NCI-H2029 (cell line): ENCODE measurements at places on chromosomes 13 and 19.

DNA sequence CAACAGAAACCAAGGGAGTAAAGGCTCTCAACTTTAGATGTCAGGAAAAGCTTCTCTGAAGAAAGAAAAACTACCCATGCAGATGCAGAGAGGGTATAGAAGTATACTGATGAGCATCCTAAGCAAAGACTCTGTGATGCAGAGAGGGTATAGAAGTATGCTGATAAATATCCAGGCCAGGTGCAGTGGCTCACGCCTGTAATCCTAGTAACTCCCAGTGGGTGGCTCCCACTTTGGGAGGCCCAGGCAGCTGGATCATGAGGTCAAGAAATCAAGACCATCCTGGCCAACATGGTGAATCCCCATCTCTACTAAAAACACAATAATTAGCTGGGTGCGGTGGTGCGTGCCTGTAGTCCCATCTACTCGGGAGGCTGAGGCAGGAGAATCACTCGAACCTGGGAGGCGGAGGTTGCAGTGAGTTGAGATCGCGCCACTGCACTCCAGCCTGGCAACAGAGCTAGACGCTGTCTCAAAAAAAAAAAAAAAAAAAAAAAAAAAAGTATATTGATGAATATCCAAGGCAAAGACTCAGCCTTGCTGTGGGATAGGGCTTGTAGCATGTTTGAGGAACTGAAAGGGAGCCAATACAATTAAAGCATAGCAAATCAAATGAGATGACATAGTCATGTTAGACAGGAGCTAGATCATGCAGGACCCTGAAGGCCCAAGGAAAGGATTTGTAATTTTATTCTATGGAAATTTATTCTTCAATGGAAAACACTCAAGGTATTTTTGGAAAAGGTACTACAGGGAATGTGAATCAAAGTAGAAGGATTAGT lies 14.9 kb downstream of the UBL3 start:
- no peak for DNase-seq

DNA sequence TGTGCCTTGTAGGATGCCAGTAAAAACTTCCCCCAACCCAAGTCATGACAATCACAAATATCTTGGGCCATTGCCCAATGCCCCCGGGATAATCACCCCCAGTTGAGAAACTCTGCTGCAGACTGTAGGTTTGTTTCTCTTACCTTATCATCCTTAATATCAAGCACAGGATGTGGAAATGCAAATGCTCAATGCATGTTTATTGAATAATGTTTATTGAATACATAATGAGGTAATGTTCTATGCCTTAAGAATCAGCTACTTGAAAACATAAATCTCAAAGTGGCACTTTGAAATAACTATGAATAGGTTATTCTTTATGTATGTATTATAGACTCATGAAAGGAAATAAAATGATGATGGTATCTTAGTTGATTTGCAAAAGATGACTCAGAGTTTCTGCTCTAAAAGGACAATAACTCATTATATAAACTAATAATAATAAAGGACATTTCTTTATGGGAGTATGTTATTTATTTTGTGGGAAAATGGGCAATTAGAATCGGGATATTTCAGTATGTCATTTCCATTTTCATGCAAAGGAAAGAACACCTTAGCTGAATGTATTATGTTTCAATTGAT lies 414.2 kb downstream of the EFNB2 start:
- no peak for DNase-seq

DNA sequence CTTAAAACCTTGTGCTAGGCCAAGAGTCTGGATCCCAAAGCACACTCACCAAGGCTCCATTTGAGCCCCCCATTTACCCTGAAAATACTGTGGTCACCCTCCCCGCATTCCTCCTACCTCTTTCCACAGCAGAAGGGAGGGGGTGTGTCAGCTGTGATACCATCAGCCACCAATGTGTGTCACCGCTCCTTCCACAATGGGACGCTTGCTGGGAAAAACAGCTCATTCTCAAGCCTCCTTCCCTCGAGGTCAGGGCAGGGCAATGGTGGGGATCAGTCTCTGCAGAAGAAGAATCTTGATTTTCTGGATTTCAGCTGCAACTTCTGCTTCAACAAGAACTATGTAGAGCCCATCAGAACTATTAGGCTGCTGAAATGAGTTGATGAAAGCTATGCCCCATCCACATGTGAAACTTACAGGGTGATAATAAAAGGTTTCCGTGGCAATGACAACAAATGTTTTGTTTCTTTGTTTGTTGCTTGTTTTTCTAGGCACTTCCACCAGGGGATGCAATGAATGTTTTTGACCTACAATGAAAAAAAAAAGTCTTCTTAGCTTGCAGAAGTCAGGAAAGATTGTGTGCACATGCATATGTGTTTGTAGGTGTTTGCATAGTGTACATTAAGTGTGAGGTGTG lies 26.4 kb upstream of the ZNF507 start:
- DNase-seq, result no peak

DNA sequence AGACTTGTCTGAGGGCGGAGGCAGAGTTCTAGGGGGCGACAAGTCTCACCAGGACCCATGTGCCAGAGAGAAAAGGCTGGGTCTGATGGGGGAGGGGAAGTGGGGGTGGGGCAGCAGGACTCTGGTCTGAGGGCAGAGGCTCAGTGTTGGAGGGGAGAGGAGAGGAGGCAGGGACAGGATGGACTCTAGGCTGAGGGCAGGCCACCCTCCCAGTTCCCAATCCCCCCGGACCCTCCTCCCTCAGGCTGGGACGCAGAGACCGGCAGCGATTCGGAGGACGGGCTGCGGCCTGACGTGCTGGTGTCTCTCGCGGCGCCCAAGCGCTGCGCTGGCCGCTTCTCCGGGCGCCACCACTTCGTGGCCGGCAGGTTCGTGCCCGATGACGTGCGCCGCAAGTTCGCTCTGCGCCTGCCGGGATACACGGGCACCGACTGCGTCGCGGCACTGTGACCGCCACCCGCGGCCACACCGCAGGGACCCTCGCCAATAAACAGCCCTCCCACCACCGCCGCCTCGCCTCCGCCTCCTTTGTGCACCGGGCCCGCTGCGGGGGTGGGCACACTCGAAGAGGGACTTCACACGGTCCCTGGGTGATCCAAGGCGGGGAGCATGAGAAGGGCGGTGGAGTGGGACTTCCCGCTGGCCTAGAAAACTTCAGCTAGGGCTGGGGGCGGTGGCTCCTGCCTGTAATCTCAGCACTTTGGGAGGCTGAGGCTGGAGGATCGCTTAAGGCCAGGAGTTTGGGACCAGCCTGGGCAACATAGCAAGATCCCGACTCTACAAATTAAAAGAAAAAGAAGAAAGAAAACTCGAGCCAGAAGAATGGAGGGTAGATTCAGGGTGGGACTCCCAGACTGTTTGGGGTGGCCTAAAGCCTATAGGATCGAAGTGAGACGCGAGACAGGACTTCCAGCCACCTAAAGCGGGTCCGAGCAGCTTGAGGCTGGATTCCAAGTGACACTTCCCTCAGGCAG lies 703 bp upstream of the CILP2 start:
- no peak for DNase-seq

DNA sequence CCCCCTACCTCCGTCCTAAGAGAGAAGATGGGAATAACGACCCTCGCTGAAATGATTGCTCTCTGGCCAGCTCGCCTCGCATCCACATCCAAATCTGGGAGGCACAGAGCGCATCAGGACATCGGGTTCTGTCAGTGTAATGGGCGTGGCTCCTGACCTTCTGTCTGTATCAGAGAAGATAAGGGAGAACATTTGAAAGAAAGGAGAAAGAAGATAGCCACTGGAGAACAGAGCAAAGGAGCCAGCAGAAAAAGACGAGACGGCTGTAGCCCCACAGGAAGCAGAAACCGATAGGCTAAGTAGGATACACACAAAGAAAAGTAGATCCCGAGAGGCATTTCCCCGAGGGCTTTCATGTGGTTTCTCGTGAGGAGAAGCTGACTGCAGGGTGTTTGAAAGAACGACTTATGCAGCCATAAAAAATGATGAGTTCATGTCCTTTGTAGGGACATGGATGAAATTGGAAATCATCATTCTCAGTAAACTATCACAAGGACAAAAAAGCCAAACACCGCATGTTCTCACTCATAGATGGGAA lies 14.0 kb upstream of the GJB2 start:
- no peak for DNase-seq

- DNase-seq, result no peak
Measured at GRCh38 chr13:76198568-76199163, 562.5 kb downstream of the LMO7 start.

GRCh38 chr19:38852231-38853044 lies 2.7 kb upstream of the HNRNPL start:
- no peak for DNase-seq

GRCh38 chr19:1827566-1828278 lies 15.6 kb upstream of the ATP8B3 start:
- DNase-seq, result no peak

DNA sequence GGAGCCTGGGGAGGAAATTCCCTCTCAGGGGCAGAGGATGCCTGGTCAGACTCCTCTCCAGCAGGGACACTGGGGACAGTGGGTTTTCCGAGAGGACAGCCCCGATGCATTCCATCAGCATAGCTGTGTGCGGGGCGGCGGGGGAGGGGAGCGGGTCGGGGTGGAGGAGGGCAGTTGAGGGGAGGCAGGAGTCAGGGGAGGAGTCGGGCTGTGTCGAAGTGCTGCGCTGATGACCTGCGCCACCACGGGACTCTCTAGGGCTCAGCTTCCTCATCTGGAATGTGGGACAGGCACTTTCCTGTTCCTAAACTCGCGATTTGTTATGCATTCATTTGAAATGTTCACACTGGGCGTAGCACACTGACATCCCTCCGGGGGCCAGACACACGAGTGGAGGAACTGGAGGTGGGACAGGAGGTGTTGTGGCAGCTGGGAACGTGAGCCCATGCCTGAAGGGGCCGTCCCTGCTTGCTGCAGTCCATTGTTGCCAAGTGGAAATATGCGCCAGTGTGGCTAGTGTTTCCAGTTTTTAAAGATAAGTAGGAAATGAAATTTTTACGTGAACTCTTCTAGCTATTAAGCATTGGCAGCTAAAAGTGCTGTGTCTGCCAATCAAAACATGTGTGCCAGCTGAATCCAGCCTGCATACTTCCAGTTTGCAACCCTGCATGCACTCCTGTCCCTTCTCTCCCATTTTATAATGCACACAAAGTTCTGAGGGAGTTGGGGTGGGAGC lies 43.3 kb downstream of the FLT1 start:
- DNase-seq, result no peak

- no peak for DNase-seq
Measured at GRCh38 chr19:40414542-40415535, 1.7 kb upstream of the PRX start.

DNA sequence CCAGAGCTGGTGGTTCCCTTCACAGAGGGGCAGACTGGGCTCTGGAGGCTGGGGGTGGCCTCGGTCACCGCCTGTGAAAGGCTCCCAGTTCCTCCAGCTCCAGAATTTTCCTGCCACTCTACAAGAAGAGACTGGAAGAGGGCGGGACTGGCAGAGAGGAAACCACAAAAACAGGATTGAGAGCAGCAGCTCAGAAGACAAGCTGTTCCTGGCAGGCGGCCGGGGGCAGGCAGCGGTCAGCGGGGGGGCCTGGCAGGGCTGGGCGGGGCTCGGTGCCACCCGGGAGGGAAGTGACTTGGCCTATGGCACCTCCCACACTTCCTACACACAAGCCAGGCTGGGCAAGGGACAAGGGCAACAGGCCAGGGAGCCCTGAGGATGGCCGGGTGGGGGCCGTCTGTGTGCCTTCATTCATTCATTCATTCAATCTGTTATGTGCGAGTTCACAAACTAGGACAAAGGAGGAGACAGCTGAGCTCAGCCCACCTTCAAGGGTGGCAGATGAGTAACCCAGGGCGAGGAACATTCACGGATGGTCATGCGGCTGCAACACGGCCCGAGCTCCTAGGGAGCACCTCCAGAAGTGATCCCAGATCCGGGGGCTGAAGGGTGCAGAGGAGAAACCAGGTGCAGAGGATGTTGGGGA lies 16.9 kb upstream of the BTBD2 start:
- peak; percentile 96 for DNase-seq

- no peak for DNase-seq
Measured at GRCh38 chr19:18469069-18469846, 31.3 kb upstream of the ISYNA1 start.

GRCh38 chr13:98839856-98840769 lies 87.6 kb upstream of the SLC15A1 start:
- no peak for DNase-seq

- no peak for DNase-seq
Measured at GRCh38 chr13:53276265-53276664, 247.7 kb downstream of the OLFM4 start.

DNA sequence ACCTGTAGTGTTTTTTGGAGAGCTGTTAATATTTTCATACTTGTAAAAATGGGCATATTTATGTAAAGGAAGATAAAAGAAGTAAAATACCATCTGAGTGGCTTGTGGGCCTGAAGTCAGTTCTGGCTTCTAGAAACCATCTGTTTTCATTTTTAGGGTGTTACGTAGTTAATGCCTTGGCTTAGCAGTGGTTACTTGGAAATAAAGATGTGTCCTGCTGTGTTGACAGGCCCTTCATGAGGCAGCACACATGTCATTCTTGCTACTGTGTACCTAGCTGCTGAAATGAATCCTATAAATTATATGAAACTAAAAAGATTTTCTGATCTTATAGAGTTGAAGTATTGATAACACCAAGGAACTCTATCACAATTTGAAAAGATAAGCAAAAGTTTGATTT lies 16.0 kb downstream of the ILF3 start:
- DNase-seq, result no peak

DNA sequence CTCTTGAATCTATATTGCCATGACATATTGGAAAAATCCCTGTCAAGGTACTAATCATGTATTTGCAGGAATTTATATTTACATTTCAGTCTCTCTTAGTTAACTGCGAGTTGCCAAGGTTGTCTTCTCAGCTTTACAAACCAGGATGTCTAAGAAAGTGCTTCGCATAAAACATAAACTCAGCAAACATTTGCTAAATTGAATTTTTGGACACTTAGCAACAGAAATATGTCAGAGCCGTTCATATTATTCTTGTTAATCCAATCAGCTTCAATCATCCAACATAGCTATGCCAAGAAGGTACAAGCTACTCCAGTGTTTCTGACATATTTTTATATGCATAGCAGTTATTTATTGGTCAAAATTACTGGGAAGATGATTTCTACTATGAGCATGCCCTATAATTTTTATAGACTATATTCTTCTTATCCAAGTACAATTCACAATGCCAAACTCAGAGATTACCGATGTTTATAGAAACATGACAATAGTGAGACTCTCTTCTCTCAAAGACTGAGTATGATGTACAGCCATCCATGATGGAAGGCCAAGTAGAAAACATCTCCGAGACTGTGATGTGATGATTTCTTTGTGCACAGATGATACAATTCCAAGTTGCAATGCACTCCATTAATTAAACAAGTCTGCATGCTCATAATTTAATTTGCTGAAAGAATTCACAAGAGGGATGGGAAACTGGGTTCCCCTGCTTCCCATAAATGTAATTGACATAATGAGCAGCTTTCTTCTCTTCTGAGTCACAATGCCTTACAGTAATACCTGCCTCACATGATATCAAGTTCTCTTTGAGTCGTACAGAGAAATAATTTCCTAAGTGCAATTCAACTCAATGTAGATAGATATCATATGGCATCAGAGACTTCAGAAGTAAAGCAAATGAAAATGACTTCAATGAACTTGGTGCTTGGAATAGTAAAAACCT lies 776.3 kb downstream of the EFNB2 start:
- no peak for DNase-seq
